ENCODE measurements at places on chromosomes 4 and X.

- DNase-seq = no peak
Measured at GRCh38 chr4:154660052-154660451, 47.6 kb upstream of the FGG start.

DNA sequence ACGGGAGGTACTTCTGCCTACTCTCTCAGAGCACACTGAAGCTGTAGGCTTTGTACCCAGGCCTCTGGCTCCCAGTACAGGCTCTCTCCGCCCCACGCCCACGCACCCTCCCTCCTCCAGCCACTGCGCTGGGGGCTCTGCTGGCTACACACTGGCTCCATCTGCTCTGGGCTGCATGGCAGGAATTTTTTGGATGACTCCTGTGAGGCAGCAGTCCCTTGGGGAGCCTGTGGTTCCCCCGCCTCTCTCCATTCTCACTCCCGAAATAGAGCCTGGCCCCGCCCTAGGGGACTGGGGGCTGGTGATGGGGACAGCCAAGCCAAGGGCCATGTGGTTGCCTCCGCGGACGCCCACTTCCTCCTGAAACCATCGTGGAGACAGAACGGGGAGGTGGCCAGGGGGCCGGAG, 58.1 kb upstream of the ADRA2C start:
- peak; percentile 73 for DNase-seq

GRCh38 chr4:106302062-106302438, 14.0 kb downstream of the TBCK start:
- DNase-seq = no peak

DNA sequence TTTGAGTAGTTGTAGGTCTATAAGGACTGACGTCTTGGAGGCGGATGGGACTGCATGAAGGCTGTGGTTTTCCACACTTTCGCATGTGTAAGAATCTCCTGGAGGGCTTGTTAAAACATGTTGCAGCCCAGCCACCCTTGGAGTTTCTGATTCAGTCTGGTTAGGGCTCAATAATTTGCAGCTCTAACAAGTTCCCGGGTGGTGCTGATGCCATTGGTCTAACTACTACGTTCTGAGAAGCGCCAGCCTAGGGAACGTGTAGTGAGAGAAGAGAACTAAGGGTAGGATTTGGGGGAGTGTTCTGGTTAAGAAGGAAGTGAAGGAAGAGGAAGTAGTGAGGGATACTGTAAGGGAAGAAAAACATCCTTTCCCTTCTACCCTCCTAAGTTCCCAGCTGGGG, 138.9 kb downstream of the LARP7 start:
- no peak for DNase-seq

DNA sequence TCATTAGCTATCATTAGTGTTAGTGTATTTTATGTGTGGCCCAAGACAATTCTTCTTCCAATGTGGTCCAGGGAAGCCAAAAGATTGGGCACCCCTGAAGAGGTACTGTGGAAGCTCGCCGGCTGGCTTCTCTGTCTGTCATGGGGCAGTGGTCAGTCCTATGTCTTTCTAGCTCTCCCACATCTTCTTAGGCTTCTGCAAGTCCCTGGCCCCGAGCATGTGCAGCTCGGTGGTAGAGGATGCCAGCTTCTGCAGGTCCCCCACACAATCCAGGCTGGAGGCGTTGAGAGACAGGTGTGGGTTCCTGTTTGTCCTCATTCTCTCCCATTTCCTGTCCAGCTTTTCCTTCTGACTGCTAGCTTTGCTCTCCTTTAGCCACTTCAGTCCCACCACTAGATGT, 134.1 kb upstream of the NALF2 start:
- DNase-seq = no peak

DNA sequence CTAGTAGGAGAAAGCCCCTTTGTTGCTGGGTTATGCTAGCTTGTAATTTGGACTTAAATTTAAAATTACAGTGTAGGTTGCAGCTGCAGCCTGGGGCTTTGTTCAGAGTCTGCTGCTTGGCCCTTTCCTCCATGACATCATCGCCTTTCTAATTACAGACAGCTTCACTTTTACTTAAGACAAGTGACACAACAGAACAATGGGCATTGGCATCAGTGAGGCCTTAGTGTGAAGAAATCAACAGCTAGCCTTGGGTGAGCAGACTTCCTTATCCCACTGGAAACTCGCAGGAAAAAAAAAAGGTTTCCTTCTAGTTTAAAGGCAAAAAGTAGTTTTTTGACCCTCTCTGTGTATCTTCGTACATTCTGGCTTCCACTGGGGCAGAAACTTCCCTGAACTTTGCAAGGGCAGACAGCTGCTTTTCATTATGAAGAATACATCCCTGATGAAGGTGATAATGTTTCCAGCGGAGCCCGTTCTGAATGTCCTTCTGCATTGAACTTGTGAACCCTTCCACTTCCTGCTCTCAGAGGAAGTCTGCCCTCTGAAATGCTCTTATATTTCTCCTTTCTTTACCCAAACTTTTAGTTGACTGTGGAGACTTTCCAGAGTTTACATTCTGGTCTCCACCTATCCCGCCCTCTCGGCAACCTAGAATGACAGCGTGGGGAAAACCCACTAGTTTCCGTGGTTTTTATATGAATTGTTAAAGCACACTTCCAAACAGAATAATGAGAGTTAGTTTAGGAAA, 123.2 kb upstream of the FAM9C start:
- DNase-seq = no peak

DNA sequence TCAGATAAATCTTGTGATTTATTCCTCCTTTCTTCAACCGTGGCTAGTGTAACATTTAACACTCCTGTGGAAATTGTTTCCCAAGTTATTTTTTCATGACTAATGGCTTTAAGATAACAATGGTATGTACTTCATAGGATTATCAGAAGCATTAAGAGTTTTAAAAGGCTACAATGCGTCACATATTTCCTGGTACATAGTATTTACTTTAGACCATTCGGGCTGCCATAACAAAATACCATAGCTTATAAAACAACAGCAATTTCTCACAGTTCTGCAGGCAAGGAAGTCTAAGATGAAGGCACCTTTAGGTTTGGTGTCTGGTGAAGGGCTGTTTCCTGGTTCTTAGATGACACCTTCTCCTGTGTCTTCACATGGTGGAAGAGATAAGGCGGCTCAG, 158.6 kb downstream of the PAPSS1 start:
- no peak for DNase-seq

DNA sequence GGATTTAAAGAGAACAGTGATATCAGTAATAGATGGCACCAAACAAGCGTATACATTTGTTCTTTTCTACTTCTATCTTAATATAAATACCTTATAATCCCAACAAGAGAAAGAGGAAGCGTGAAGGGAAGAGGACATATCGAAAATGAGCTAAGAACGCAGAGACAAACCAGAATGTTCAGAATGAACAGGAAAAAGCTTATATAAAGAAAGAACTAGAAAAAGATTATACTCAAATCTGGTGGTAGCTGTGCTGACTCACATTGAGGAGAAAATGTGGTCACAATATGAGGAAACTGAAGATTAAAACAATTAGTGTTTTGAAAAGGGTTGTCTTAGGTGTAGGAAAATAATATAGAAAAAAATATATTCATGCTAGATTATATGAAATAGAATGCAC, 2.0 kb upstream of the GPR34 start:
- DNase-seq = no peak

DNA sequence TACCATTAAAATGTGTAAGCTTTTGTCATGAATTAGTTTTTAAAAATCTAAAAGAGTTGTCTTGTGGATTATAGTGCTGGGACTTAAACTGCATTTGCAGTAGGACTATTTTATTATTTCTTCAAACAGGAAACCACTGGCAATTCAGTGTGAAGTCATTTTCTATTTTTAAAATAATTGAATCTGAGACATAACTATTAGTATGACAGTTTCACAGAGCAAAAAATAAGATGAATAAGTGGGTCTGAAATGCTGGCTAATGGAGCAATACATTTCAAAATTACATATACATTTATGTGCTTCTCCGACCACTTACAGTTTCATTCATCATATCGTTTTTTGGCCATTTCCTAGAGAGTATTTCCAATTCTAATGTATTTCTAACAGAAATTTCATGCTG, 75.3 kb upstream of the RAPGEF2 start:
- no peak for DNase-seq

GRCh38 chr4:149223659-149224058, 592.0 kb downstream of the IQCM start:
- DNase-seq = no peak
